ENCODE measurements at places on chromosomes 4 and X. TPM values are rescaled to one million over a fixed set of nuclear protein-coding genes. Genes with fewer than 3 reads are reported as not detected.

- H3K27me3 ChIP-seq = no peaks in the 10 kb centered on the region
- H3K4me3 ChIP-seq = no peak overlapping the region
- DNase-seq = no peak
- H3K4me1 ChIP-seq = no peaks in the 10 kb centered on the region
- H3K27ac ChIP-seq = no peak overlapping the region
- H3K36me3 ChIP-seq = peaks cover 12% of the 10 kb centered on the region
Measured at GRCh38 chr4:83486457-83487129, 1.7 kb upstream of the ABRAXAS1 start.

- DNase-seq = no peak
- no peak overlapping the region for H3K27ac ChIP-seq
- H3K36me3 ChIP-seq = no peaks in the 10 kb centered on the region
- H3K27me3 ChIP-seq = peaks cover 65% of the 10 kb centered on the region
- no peaks in the 10 kb centered on the region for H3K4me1 ChIP-seq
Measured at GRCh38 chr4:56611501-56611900, 69.6 kb downstream of the HOPX start.

DNA sequence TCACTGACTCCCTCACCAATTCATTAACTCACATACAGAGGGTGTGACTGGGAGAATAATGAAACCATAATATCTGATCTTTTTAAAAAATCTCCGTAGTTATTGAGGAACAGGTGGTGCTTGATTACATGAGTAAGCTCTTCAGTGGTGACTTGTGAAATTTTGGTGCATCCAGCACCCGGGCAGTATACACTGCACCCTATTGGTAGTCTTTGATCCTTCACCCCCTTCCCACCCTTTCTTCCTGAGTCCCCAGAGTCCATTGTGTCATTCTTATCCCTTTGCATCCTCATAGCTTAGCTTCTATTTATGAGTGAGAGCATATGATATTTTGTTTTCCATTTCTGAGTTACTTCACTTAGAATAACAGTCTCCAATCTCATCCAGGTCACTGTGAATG lies 1143.8 kb downstream of the PCDH19 start:
- no peaks in the 10 kb centered on the region for H3K4me1 ChIP-seq
- no peaks in the 10 kb centered on the region for H3K36me3 ChIP-seq
- H3K27me3 ChIP-seq = no peaks in the 10 kb centered on the region

- H3K4me1 ChIP-seq = peaks cover 40% of the 10 kb centered on the region
- H3K27me3 ChIP-seq = no peaks in the 10 kb centered on the region
- no peak overlapping the region for H3K4me3 ChIP-seq
- DNase-seq = no peak
Measured at GRCh38 chr4:87055311-87055710, 120.5 kb downstream of the AFF1 start.

The IDS gene
- total RNA-seq = 84.4 TPM

The TMPRSS11A gene
- not detected for total RNA-seq

The MSMO1 gene
- total RNA-seq = 111 TPM

The CENPVL1 gene
- total RNA-seq = not detected

Measured in Calu3 (cell line).